CD4-positive, alpha-beta T cell treated with Interleukin-10 for 1 hour (primary cell): ENCODE measurements at places on chromosomes 1 and 21.

- no peak for DNase-seq
Measured at GRCh38 chr1:210293171-210293607, 35.5 kb upstream of the HHAT start.

- DNase-seq, result no peak
Measured at GRCh38 chr1:182671750-182672486, 12.5 kb downstream of the RGS8 start.

- no peak for DNase-seq
Measured at GRCh38 chr1:76682138-76682537, 185.1 kb upstream of the ST6GALNAC5 start.

- no peak for DNase-seq
Measured at GRCh38 chr1:18229625-18230024, 122.0 kb downstream of the IGSF21 start.

GRCh38 chr1:151372058-151372934 lies at the start of gene SELENBP1:
Gene SELENBP1 (minus strand): TSS chr1:151372705. CDS start chr1:151372641, 64 bp downstream.
- no peak for DNase-seq

GRCh38 chr1:237713916-237714315 lies 176.8 kb downstream of the ZP4 start:
- DNase-seq, result no peak

DNA sequence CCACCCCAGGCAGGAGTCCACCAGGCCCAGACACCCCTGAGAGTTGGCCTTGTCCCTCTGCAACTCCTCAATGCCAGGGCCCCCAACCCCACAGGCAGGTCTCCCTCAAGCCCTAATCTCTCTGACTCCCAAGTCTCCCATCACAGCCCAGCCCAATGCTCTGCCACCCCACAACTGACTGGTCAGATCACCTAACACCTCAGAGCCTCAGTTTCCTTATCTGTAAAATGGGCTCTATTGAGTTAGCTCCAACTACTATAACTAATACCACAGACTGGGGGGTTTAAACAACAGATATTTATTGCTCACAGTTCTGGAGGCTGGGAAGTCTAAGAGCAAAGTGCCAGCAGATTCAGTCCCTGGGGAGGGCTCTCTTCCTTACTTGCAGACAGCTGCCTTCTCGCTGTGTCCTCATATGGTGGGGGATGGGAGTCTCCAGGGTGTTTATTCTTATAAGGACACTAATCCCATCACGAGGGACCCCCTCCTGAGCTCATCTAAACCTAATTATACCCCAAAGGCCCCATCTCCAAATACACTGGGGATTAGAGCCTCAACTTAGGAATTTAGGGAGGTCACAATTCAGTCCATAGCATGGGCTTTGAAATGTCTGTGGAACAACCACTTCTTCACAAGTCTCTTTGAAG lies 34.9 kb upstream of the ZC3H12A start:
- DNase-seq, result no peak

DNA sequence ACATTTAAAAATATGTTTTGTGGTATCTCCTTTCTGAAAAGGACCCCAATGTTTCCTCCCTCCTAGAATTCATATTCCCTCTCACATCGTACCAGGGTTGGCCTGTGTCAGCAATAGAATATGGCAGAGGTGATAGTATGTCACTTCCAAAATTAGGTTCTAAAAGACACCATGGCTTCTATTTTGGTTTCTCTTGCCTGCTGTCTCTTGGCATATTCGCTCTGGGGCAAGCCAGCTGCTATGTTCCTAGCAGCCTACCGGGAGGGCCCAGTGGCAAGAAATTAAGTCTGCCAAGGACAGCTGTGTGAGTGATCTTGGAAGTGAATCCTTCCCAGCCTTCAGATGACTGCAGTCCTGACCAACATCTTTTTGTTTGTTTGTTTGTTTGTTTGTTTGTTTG lies 92.9 kb upstream of the PPM1J start:
- no peak for DNase-seq

GRCh38 chr21:37058261-37058660 lies 14.6 kb downstream of the PIGP start:
- DNase-seq, result no peak

- DNase-seq, result no peak
Measured at GRCh38 chr21:32233055-32233546, 45.7 kb downstream of the MIS18A start.

DNA sequence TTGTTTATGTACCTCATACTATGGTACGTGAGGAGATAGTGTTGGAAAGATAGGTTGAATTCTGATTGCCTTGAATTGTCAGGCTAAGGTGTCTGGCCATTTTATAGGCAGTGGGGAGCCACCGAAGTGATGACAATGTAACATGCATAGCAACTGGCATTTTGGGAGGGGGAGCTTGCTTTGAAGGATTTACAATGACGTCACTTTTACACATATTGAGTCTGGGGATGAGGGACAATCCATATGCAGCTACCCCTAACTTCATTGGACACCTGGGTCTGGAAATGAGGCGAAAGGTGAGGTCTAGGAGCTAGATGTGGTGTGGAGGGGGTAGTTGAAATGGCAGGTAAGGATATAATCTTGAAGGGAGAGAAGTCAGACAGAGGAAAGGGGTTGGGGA lies 7.7 kb upstream of the CACNA1E start:
- no peak for DNase-seq

DNA sequence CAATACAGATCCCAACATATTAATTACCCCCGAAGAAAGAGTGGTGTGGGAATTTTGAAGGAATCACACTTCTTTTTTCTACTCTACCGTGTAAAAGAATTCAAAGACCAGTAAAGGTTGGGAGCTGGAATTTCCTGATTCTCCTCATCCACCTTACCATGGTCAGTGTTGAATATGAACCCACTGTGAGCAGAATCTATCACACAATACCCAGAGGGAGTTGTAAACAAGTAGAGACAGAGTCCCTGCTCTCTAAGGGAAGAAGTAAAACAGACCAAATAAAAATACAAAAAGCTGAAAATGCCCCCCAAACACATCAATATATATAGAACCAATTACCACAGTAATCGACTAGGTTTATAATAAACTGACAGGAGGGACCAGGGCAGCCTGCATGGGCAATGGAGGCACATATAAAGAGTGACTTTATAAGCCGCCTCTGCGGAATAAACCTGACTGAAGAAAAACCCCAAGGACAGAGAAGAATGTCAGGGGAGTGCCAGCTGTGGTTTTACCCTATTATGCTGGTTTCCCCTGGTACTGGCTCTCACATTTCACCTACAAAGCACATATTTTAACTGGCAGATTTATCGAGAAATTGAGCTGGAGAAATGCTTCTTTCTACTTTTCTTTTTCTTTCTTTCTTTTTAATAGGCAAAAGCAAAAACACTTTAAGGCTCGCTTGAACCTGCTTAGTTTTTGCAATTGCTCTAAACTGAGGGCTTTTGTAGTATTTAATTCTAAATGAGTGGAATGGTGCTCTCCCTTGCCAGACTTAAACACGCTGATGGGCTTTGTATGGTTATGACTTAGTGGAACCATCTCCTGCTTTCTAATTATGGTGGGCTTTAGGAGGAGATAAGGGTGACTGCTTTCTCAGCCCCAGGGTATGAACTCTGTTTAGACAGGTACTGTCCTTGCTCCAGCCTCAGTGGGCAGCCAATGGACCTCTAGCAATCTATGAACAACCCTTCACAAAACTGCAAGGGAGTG lies 244.8 kb downstream of the ASTN1 start:
- DNase-seq, result no peak

GRCh38 chr1:35279555-35279904 lies 11.0 kb downstream of the ZMYM4 start:
- DNase-seq, result no peak

DNA sequence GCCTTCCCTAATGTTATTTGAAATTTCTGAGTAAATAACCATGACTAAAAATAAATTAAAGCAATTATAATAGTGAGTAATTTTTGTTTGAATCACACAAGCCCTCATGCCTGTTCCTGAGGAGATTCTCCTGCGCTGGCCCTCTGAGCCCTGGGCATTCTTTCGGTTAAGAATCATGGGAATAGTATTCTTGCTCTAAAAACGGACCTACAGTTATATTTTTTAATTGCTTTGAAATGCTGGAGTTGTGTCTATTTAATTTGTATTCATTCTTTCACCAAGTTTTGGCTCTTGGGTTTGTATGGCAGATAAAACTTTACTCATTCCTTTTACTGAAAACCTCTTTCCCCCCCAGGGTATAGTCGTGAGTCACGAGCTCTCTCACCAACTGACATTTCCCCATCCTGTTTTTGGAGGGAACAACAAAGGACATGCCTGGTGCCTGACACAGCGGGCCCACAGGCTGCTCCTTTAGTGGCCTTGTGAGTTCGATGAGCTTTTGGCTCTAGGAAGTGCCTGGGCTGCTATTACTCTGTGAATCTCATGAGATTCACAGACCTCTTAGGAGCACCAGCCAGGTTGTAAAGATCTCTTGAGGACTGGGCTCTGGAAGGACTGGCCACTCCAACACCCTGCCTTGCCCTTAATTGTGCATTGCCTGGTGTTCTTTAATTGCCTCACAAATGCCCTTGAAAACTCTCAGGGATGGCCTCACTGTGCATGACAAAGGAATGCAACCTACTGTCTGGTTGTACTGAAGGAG lies 58.6 kb downstream of the DDR2 start:
- DNase-seq, result no peak

DNA sequence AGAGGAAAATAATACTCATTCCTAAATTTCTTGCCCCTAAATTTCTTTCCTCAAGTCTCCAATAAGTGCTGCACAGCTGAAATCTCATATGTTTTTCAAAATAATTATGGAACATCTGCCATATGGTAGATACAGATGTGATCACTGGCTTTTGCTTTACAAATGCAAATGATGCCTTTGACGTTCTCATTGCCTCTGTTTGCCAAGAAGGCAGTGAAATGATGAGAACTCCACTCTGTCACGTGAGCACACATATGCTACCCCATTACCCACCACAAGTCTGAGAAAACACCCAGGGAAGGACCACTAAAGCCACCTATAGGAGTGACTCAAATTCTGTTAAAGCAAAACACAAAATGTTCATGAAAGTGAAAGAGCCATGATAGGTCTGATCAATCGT lies 43.9 kb downstream of the DSCAM start:
- DNase-seq, result no peak

DNA sequence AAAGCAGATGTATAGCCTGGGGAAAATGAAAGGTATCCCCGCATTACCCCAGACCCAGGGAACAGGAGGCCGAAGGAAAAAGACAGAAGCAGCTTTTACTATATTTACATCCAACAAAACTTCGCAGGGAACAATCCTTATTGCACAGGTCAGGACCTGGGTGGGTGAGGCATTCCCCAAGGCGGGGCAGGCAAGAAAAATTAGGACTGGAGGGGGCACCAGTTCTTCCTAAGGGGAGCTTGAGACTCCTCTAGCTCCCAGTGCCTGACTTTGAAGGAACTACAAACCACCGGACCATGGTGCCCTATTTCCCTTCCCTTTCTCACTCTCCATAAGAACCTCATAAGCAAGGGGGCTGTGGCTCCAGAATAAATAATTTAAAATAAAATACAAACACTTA lies 6.7 kb upstream of the GATAD2B start:
- DNase-seq, result no peak

- no peak for DNase-seq
Measured at GRCh38 chr1:113136476-113136875, 63.5 kb downstream of the LRIG2 start.
